GM23248 (cell line): ENCODE measurements at places on chromosomes 1 and 21.

DNA sequence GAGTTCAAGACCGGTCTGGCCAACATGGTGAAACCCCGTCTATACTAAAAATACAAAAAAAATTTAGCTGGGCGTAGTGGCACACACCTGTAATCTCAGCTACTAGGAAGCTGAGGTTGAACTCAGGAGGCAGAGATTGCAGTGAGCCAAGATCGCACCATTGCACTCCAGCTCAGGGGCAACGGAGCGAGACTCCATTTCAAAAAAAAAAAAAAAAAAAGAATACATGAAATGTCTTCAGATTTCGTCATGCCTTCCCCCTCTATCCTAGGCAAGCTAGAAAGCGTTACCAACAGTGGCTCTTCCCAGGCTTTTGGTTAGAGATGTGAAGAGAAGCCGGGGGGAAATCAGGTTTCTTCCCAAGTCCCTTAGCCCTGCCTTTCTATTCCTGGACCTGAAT, 3.6 kb downstream of the TFF1 start:
- no peak for DNase-seq

DNA sequence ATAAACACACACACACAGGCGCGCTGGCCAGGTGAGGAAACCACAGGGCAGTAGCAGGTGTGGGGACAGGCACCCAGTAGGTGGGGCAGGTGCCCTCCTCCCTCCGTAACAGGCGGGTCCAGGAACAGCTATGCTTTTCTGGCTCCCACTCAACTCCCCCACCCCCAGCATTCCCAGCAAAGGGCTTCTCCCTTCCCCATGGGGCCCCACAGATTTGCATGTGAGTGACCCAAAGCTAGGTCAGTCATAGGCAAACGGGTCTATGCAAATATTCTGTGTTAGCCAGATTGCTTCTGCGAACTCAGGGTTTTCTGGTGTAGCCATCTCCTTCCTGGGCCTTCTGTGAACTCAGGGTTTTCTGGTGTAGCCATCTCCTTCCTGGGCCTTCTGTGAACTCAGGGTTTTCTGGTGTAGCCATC, 114.2 kb downstream of the SIK1 start:
- DNase-seq, result no peak

DNA sequence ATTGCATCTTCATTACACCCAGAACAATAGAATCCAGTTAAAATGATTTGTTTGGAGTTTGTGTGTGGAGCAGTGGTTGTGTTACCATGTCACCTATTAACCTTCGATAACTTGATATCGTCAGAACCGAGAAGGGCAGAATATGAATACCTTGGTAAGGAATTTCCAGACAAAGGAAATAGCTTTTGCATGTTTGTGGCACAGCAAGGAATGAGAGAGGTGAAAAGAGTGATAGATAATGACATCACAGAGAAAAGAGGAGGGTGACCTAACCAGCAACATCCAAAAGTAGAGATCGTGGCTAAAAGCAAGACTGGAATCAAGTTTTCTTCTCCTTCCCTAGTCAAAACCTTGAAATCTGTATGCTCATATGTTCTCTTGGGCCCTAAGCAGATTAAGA, 244.6 kb upstream of the NEGR1 start:
- peak; percentile 4 for DNase-seq

DNA sequence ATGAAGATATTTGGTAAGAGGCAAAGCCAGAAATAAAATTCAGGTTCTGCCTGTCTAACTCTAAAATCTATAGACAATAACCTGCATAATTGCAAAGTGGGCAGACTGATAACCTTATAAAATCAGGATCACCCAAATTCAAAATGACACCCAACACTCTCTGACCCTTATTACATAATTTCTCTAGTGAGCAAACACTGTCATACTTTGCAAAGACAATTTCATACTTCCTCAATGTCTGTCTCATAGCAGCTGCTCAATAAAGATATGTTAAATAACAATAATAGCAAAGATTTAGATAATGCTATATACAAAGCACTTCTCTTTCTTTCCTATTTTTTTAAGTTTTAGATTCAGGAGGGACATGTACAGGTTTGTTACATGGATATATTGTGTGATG, 118.5 kb downstream of the UCHL5 start:
- no peak for DNase-seq

DNA sequence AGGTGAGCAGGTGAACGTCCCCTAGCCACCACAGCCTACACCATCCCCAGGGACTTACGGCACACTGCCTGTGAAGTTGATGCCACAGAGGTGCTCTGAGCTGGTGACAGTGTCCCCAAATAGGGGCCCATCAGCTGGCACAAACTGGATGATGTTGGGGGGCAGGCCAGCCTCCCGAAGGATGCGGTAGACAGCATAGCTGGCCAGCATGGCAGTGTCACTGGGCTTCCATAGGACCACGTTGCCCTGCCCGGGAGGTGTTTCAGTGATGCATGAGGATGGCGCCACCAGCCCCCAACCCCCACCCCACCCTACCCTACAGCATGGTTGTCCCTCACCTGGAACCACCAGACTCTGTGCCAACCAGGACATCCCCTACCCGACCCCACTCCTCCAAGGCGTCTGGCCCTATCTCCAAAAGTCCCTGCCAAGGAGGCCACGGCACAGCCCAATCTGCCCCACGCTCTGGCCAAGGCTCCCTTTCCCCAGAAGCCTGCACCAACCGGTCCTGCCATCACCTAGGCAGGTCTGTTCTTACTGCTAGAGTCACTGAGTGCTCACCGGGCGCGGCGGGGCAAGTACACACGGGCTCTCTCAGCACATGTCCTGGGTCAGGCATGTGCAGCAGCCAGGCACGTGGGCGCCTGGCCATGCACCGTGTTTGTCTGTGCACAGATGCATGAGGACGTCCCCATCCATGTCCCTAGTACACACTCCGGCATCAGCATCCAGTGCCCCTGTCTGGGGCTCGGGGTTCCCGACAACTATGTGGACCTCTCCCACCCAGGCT, 20.5 kb downstream of the ALDH4A1 start:
- no peak for DNase-seq

GRCh38 chr1:220839474-220839873, 39.8 kb upstream of the HLX start:
- no peak for DNase-seq

DNA sequence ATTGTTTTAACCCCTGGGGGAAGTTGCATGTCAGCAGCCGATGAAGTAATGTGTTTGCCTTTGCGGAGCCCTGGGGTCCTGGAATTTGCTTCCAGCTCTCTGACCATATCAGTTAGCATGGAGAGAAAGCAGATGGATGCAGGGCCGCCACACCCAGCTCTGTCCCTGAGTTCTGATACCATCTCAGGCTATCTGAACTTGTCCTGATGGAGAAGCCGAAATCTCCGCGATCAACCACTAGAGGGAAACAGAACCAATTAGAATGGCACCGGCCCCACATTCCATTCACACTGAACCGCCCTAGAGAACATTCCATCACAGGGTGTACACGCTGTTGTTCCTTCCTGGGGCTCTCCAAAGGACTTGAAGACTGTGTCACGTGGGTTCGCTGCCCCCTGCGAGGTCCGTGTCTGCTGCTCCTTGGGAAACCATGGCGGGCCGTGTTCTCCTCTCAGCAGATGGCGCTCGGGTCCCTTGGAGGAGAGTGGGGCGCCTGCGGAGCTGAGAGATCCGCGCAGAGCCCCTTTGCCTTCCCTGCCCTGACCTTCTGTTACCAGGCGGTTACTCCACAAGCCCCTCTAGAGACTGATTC, 75.4 kb downstream of the ABCA4 start:
- peak; percentile 98 for DNase-seq

DNA sequence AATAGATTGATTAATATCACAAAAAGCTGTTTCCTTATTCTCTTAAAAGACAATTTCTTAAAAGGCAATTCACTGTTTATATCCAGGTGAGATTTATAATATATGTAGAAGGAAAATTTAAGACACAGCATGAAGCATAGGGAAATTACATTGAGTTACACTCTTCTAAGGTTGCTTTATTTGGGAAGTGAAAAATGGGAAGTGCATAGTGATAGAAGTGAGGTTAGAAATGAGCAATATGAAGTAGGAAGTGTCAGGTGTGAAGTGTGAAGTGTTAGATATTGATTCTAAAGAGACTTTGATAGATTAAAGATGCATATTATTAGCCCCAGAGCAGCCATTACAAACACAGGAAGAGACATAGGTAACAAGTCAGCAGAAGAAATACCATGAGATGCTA, 40.3 kb downstream of the FH start:
- DNase-seq, result no peak

- no peak for DNase-seq
These were observed 61.8 kb upstream of the RPL11 start for GRCh38 chr1:23629708-23630290.

DNA sequence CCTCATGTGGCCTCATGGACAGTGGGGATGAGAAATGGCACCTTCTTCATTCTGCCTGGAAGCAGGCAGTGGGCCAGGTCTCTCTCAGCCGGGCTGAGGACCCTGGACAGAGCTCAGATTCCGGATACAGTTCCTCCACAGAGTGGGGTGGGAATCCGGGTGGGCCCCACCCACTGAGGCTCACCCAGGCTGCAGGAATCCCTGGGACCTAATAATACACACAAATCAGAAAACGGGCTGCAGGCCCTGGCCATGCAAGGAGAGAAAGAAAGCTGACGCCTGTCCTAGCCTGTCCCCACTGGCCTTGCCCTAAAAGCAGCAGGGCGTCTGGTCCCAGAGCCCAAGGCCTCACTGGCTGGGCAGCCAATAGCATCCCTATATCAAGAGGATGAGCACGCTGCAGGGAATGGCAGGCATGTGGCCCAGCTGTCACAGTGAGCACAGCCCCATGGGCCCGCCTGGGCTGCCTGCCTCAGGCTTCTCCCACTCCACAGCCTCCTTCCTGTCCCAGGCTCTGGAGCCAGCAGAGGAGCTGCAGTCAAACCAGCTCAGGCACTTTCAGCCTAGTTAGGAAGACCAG, 25.3 kb downstream of the ACTA1 start:
- peak; percentile 6 for DNase-seq

DNA sequence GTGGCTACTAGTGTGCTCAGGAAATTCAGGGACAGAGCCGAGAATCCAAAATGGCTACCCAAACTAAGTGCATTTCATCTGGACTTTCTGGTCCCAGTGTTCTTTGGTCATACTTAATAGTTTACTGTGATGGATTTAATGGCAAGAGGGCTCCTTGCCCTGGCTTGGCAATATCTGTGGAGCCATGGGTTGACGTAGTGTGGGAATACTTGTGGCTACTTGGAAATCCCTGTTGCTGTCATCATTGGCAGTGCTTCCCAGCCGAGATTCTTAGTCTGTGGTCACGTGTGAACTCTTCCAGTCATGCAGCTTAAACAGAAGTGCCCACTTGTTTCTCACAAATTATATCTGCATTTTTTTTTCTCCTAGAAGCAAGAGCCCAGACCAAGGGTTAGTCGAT, 198.9 kb downstream of the HS2ST1 start:
- peak; percentile 90 for DNase-seq

GRCh38 chr1:6743189-6744101, 41.8 kb upstream of the CAMTA1 start:
- DNase-seq, result peak; percentile 92

DNA sequence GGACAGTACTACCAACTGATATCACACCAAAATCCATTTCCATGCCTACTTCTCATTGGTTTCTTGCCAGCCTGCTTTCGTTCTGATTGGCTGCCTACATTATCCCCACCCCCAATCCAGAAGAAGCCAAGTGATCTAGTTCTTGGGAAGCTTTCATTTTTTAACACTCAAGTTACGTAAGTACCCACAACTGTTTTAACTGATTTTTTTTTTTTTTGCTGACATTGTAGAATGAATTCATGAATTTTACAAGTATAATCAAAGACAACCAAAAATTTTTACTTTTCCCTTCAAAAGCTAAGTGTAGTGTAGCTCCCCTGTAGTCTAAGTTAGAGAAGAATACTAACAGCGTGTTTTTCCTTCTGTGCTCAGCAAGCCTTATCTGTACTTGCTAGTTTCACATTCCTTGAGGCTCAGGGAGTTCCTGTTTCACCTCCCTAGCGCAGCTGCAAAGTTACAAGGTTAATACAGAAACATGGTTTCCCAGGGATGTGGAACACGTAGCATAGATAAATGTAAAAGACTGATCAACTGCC, at the start of gene SLC9C2:
Gene SLC9C2 (minus strand): TSS at position 17 of the 536 bp plus-strand sequence. CDS start 1,296 bp downstream, outside the sequence.
- DNase-seq, result no peak

GRCh38 chr1:159906960-159907359, 7.0 kb upstream of the CFAP45 start:
- DNase-seq, result no peak

DNA sequence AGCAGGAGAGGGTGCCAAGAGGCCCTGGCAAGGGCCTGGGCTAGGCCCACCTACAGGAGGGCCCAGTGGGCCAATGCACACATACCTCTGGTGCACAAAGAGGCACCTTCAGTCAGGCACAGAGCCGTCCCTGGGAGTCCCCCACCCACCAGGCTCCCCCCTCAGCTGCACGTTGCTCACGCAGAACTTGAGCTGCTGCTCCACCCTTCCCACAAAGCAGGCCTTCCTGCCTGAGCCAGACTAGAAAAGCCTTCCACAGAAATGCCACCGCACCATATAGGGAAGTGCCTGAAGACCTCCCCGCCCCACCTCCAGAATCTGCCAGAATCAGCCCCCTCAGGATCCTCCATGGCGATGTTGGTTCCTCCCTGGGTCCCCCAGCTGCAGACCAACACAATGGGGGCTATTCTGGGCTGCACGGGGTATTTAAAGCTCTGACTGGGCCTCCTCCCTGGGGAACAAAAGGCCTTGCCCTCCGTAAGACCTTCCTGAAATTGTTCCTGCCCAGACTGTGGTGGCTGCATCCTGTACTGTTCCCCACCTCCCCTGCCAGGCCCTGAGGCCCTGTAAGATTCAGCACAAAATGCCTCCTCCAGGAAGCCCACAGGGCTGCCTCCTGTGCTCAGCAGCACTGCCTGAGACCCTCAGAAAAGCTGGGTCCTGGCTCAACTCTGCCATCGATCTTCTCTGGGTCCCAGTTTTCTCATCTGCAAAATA, 27.2 kb downstream of the HSPG2 start:
- peak; percentile 81 for DNase-seq

DNA sequence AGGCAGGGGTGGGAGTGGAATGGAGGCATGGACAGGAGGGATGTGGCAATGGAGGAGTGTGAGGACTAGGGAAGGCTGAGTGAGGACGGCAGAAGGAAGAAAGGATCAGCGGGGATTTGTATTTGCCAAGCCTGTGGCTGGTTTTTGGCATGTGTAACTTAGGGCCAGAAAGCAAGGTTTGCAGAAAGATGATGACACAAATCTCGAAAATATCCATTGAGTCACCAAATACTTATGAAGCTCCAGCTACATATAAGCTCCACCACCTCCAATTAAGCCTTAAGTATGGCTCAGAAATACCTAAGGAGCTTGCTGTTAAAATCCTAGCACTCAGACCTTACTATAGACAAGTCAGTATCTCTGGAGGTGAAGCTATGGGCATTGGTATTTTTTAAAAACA, 90.1 kb downstream of the OMA1 start:
- peak; percentile 77 for DNase-seq
